ENCODE measurements at places on chromosomes 2 and 18.

GRCh38 chr18:74768096-74768495 lies 170.4 kb downstream of the ZNF407 start:
- DNase-seq: no peak

DNA sequence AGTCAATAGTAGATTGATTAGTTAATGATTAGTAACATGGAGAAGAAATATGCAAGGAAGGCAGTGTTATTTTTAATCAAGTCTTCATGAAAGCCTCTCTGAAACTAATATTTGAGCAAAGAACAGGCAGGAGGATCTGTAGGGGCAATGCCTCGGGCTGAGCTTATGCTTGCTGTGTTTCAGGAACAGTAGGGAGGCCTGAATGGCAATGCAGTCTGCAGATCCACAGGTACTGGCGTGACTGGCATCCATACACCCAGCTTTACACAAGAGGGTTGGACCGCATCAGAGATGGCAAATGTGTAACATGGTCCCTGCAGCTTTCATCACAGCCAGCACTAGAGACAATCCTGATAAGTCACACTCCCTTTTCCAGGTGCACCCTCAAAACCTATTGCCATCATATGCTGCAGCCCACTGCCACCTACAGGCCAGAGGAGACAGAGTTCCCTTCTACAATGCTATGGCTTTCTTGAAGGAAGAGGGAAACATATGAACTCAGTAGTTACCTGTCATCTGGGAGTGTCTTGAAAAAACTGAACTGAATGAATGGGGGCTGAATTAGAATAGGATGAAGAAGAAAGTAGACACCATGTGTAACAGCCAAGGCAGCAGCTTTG lies 582.4 kb upstream of the RAB6C start:
- no peak for DNase-seq

GRCh38 chr2:117349687-117350086 lies 464.8 kb upstream of the DDX18 start:
- DNase-seq: no peak

DNA sequence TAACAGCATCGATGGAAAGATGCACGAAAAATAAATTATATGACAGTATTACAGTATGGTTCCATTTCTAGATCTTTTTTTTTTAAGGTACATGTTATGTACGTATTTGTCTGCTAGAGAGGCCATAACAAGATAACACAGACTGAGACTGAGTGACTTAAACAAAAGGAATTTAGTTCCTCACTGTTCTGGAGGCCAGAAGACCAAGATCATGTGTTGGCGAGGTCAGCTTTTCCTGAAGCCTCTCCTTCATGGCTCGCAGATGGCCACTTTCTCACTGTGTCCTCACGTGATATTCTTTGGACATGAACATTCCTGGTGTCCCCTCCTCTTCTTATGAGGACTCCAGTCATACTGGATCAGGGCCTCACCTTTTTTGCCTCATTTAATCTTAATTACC lies 177.4 kb downstream of the CAPN13 start:
- DNase-seq: no peak

DNA sequence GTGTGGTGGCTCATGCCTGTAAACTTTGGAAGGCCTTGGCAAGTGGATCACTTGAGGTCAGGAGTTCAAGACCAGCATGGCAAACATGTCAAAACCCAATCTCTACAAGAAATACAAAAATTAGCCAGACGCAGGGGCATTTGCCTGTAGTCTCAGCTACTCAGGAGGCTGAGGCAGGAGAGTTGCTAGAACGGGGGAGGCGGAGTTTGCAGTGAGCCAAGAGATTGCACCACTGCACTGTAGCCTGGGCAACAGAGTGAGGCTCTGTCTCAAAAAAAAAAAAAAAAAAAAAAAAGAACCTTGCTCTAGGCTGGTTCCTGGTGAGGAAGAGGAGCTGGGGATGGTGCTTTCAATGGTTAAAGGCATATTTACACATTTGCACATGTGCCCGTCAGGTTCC lies 129.4 kb downstream of the LYPD6B start:
- no peak for DNase-seq

DNA sequence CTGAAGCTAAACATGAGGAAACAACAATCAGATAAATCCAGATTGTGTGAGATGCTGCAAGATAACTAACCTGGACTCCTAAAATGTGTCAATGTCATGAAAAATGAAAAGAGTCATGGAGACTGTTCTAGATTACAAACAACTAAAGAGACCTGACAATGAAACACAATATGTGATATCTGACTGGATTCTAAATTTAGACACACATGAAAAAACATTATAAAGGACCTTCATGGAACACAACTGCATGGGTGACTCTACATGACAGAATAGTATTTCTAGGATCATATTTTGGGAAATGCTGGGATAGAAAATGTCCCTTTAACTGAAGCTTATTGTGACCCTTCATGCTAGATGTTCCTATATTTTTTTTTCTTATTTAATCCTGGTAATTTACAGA lies 18.5 kb upstream of the SPTBN1 start:
- no peak for DNase-seq

- DNase-seq: peak; percentile 70
Measured at GRCh38 chr2:231597014-231597611, 4.4 kb downstream of the TEX44 start.

All from upper lobe of right lung (tissue), 1 donor.